ENCODE measurements at places on chromosomes 3 and 15.
A peak's percentile ranks its signal among the peaks of the same experiment; 100 is the strongest.

DNA sequence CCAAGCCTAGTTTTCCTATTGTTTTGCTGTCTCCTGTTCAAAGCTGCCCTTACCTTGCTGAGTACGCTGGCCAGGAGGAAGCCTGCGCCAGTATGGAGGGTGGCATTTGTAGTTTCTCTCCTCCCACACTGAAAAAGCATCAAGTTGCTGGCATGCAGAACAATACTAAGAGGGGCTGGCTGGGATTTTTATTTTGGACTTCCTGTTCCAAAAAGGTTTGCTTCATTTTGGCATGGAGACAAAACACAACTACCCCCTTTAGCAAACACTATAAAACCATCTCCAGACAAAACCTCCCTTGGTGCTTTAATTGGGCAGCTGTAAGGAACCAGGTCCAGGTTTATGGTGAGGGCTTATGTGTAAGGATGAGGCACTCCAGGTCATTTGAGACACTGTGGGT is 457.6 kb downstream of the PDCD6IP start:
- no peak for DNase-seq

GRCh38 chr3:138971766-138972320 is 24.8 kb downstream of the FOXL2NB start:
- no peak for DNase-seq

GRCh38 chr3:184315543-184315867 is 1.1 kb downstream of the EIF4G1 start:
- no peak for DNase-seq

DNA sequence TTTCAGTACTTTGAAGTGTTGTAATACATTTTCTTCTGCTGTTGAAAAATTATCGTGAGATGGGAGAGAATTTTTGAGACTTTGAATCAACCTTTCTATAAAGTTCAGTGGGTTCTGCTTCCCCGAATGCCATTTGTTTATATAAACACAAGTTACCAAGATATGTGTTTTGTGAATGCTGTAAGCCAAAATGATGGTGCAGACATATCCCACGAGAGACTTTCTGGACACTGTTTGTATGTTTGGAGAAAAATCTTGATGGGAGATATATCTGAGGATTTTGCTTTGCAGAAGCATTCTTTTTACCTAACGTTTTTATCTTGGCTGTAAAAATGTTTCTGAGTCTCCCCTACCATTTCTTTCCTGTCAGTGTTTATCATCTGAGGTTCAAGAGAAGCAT is 526.6 kb upstream of the ZNF717 start:
- no peak for DNase-seq

DNA sequence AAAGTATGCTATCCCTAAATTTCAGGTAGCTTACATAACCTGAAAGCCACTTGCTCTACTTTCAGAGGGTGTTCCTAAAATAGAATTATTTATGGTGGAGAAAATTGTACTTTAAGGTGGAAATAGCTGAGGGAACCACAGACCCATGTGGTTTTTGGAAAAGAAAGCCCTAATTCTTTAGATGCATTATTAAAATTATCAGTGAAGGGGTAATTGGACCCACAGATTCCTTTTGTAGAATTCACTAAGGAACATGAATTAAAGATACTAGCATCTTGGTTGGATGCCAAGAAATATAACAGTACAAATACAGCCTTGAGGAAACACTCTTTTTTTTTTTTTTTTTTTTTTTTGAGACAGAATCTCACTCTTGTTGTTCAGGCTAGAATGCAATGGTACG is 37.8 kb downstream of the DPPA2 start:
- DNase-seq: no peak

DNA sequence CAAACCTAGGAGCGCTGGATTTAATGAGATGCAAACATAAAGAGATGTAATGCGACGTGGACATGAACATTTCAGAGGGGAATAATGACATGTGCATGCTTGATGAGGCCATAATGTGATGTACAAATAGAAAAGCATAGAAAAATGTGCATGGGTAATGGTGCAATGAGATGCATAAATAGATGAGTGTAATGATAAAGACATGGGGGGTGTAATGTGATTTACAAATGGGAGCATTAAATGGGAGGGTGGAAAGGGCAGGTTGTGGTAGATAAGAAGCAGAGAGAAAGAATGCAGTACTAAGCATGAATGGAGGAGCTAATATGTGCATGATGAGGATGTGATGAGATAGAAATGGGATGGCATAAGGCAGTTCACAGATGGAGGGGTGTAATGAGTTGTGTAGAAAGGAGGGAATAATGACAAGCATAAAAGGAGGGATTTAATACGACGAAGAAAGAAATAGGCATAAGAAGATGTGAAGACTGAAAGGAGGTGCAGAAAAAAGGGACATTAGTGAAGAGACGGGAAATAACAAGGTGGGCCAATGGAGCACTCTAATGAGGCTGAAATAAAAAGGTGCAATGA is 137.5 kb upstream of the CCNL1 start:
- no peak for DNase-seq

DNA sequence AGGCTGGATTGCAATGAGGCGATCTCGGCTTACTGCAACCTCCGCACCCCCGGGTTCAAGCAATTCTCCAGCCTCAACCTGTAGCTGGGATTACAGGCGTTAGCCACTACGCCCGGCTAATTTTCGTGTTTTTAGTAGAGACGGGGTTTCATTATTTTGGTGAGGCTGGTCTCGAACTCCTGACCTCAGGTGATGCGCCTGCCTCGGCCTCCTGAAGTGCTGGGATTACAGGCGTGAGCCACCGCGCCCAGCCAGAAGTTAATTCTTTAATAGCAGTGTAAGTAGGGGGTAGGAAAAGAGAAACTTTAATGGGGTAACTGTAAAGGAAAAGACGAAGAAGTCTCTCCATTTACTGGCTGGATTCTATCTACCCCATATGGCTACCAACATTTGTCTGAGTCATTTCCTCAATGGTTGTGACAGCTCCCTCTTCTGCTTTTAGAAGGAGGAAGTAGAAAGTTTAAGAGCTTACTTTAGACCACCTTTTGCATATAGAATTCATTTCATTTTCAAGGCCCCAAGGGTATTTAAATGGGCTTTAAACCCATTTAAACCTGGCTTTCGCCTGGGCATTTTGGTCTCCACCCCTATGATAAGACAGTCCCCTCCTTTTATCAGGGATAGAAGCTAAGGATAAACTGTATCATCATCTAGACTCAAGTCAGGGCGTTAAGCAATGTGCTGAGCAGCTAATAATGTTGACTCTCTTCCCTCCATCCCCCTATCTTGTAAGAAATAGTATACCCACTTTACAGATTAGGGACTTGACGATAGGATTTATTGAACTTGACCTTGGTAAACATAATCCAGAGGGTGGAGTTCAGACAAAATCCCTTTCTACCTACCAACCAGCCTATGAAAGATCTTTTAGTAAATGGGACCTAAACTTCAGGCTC is 1.1 kb upstream of the CDV3 start:
- DNase-seq: peak; percentile 70

- no peak for DNase-seq
These were observed 627.1 kb downstream of the MCTP2 start for GRCh38 chr15:94858449-94858848.

DNA sequence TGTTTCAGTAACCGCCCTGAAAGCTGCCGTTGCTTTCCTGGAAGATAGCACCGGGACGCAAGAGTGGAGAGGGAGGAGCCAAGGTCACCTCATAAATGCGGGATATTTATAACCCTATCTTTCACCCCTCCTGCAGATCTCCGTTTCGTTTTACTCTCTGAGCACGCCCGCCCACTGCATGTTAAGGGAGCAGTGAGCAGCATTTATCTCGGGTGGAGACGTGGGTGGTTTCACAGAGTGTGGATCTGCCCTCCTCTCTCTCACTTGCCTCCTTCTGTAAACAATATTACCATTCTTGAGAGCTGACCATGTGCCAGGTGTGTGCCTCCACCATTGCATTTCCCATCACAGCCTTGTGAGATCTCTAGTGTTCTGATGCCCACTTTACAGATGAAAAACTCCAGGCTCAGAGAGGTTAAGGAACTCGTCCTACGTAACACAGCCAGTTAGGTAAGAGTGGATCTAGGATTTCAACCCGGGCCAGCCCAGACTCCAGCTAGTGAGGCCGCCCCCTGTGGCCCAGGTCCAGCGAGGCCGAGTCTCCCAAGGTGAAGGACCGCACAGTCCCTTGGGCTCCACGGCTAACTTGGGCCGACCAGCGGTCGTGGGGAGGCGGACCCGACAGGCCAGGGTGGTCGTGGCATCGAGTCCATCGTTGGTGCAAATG is 16.9 kb upstream of the SEMA4B start:
- peak; percentile 51 for DNase-seq

- no peak for DNase-seq
These were observed 27.8 kb downstream of the PPCDC start for GRCh38 chr15:75051191-75051608.

GRCh38 chr3:146732325-146732724 is 127.2 kb upstream of the PLSCR5 start:
- no peak for DNase-seq

DNA sequence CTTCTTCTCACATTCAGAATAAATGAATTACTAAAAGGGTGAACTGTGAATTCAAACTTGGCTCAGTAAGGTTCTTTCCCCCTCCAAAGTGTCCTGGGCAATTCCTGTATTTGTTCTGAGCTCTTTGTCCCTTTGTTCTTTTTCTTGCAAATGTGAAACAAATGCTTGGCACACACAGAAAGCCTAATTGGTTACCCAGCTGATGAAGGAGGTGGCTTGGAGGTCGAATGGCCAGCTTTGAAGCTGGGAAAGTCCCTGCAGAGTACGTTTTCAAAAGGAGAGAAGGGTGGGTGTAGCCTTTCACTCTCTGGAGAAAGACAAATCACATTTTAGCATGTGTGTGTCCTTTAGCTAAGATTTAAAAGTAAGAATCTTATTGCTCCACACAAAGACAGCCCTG is 154.4 kb downstream of the PEX5L start:
- DNase-seq: peak; percentile 31

DNA sequence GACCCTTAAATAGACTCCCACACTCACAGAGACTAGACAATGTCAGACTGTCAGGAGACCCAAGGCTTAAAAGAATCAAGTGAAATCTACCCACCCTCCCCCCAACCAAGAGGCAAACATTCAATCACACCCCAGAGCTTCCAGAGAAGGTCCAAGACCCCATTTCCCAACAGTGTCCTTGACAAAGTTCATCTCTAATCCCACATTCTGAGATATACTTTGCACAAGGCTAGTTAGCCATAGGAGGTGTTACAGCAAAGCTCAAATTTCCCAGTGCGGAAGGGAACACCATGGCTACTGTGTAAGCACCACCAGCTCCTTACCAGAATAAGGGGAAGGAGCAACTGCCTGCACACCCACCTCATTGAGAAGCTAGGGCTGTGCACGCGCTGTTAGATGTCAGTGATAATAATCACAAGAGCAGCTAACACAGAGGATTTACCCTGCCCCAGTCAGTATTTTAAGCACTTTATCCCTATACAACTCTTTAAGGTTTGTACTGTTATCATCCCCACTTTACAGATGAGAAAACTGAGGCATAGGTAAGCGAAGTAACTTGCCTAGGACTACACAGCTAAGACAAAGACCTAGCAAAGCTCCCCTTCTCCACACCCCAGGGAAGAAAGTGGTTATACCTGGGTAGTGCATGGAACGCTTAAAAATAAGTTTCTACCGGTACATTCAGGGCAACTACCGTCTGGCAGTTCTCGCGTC is 17.3 kb downstream of the SPATA12 start:
- DNase-seq: no peak

DNA sequence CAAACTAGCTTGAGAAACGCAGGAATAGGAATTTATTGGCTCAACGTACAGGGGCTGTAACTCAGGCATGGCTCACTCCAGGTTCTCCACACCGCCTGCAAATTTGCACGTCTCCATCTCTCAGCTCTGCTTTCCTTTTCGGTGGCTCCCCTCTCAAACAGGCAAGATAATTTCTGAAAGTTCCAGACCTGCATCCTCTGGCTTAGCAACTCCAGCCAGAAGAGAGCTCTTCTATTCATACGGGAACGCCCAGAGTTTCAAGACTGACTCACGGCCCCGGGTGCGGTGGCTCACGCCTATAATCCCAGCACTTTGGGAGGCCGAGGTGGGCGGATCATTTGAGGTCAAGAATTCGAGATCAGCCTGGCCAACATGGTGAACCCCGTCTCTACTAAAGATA is 139.7 kb upstream of the BNIP2 start:
- DNase-seq: no peak

DNA sequence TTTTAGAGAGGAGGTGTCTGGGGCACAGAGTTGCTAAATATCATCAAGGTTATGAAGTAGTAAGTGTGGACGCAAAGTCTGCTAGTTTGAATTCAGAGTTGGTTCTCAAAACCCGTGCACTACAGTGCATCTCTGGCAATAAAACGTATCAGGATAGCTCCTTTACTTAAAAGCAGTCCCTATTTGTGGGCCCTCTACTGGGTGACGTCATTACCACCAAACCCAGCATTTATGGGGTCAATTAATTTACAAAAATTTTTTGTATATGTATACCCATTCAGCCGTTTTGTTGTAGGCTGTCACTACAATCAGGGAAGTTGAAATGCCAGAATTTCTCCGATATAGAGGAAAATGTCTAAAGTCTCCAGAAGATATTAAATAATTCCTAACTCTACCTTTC is 8.8 kb downstream of the OR4F15 start:
- DNase-seq: no peak

Measured in GM06990 (cell line).